Occipital lobe (tissue), 3 donors: ENCODE measurements at places on chromosomes 4 and X.

- DNase-seq, result no peak
Observed at GRCh38 chr4:147236806-147237205, 244.1 kb upstream of the EDNRA start.

DNA sequence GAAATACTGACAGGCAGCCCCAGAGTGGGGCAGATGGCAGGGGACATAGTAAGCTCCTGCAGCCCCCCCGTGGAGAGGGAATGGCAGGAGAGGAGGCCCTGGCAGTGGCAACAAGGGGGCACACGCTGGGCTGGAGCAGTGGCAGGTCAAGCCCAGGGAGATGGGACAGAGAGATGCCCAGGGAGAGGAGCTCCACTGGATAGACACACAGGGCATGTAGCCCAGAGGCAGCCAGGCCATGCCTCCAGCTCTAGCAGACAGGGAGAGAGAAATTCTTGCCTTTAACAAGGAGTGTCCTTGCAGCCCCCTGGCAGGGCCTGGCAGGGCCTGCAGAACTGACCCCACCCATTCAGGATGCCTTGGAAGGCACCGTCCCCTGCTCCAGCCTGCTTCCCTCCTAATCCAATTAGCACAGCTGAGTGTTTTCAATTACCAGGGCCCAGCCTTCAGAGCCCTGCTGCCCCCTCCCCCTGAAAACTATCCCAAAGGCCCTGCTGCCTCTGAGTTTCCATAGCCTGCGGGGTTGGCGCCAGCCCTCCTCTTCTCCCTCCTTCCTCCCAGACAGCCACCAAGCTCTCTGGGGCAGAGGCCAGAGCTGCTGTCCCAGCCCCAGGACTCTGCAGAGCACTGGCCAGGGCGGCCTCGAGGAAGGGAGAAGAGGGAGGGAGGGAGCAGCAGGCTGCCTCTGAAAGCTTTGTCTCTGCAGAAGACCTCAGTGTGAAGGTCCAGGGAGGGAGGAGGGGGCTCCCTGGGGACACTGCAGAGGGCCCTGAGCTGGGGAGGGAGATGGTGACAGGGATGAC is 12.5 kb downstream of the L1CAM start:
- DNase-seq, result no peak

GRCh38 chrX:65985922-65986588 is 53.8 kb downstream of the VSIG4 start:
- no peak for DNase-seq

DNA sequence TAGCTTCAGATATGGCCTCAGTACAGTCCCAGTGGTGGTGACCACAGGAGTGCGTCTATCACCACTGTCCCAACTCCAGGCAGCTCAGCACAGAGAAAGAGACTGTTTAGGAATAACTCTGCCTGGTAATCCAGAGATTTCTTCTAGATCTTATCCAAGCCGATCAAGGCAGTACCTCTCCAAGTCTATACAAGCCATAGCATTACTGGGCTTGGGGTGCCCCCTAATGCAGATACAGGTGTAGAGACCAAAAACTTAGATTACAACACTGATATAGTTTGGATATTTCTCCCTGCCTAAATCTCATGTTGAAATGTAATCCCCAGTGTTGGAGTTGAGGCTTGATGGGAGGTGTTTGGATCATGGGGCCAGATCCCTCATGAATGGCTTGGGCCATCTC is 100.9 kb downstream of the PTCHD1 start:
- DNase-seq, result no peak

DNA sequence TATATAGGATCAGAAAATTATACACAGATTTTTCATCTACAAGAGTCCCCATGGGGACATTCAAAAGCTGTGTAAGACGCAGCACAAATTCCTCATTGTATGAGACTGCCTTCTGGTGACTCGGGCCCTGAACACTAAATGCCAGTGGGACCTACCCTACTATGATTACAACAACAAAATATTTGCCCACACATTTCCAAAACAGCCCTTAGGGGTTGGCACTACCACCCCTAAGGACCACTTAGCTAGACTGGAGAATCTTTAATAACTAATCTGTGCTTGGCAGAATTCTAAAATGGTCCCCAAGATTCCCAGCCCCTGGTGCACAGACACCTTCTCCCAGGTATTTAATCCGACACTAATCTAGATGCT is 29.1 kb downstream of the UCHL1 start:
- no peak for DNase-seq

DNA sequence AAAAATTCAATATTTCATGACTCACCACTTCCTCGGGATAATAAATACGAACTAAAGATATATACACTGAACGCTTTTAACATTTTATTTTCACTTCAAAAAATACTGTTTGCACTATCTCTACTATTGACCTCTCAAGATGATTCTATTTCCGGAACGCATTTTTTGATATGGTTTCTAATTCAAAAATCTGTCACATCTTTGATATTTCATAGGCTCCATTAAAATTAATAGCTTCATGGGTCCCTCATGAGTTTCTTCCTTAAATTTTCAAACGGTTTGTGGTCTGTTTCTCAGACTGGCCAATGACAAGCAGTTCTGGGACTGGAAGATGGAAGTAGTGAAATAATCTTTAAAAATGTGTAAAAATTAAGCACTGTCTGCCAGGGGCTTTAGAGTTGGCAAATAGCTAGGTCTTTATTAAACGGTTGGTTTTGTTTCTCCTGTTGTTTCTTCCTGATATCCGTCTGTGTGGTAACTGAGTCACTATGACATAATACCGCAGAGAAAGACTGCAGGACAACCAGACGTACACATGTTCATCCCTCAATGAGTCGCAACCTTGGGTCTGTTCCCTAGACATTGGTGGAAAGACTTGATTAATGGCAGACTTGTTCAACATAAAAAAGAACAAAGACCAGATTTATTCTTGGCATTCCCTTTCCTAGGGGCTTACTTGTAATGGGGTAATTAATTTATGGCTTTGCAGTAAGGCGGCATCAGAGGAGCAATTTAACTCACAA is 133.8 kb downstream of the PALLD start:
- no peak for DNase-seq

- no peak for DNase-seq
Observed at GRCh38 chr4:101306225-101306624, 41.1 kb downstream of the PPP3CA start.

- DNase-seq, result no peak
Observed at GRCh38 chrX:13652287-13652793, 601 bp upstream of the TCEANC start.

DNA sequence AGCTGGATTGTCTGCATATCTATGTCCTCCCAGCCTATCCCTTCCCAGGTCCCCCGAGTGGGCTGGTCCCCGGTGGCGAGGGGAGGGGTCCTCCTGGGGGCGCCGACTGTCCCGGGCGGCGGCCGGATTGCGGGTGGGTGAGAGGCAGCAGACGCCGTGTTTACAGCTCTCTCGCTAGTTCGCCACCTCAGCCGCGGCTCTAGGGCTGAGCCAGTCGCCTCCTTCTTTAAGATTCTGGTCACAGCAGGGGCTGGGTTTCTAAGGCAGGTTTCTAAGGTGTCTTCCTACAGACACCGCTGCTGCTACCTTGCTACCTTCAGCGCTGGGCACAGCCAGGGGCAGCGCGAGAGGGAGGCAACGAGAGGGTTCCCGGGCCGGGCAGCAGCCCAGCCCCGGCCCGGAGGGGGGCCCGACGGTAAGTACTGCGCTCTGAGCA is 57.2 kb downstream of the FRMPD3 start:
- DNase-seq, result no peak

GRCh38 chr4:187380181-187380581 is 615.4 kb upstream of the ZFP42 start:
- no peak for DNase-seq

DNA sequence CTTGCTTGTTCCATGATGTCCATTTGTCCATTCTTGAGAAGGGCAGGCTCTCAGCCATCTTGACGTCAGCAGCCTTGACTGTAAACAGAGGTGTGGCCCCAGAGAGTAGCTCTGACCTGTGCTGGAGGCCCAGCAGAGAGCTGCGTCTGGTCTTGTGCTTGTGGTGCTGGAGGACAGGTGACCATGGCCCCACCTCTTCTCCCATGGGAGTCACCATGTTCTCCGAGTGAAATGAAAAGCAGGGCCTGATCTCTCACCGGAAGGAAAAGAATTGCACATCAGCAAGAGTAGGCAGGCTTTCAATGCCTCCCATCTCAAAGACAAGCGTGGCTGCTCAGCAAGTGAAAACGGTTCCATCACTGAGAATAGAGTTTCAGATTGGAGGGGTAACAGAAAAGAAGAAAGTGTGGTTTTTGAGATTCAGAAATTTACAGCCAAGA is 11.5 kb downstream of the PARM1 start:
- DNase-seq, result no peak

- DNase-seq, result no peak
Observed at GRCh38 chr4:172786039-172786792, 382.4 kb upstream of the GALNT7 start.

DNA sequence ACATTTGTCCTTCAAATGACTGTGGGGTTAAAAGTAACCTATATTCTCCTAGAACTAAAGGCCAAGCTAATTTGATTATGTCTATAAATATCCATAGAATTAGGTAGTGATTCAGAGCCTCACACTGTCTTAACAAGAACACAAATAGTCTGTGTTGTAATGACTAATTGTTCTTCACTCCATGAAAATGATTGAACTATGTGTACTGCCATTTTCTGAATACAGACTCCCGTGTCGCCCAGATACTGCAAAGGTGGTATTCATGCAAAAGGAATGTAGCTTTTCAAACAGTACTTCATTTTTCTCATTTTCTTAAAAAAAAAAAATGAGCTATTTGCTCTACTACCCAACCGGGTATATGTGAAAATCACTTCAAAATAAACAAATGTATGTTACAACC is 11.3 kb upstream of the PHKA2 start:
- DNase-seq, result no peak

- DNase-seq, result no peak
Observed at GRCh38 chrX:128365492-128365891, 313.3 kb upstream of the ACTRT1 start.

DNA sequence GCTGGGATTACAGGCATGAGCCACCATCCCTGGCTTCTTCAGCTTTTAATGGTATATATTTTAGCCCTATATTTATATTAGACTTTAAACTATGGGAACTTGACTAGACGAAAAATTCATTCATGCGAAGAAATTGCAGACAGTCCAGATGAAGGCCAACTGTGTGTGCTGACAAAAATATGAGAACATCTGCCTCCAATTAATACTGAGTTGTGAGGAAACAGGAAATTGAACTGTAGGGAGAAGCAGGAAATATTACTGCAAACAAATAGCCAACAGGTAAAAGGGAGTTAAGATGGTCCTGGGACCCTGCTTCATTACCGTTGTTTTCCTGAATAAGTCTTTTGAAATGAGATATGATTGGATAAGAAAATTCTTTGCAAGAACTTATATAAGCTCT is 26.3 kb downstream of the MGARP start:
- no peak for DNase-seq

- no peak for DNase-seq
Observed at GRCh38 chr4:24208691-24209090, 318.8 kb upstream of the PPARGC1A start.

DNA sequence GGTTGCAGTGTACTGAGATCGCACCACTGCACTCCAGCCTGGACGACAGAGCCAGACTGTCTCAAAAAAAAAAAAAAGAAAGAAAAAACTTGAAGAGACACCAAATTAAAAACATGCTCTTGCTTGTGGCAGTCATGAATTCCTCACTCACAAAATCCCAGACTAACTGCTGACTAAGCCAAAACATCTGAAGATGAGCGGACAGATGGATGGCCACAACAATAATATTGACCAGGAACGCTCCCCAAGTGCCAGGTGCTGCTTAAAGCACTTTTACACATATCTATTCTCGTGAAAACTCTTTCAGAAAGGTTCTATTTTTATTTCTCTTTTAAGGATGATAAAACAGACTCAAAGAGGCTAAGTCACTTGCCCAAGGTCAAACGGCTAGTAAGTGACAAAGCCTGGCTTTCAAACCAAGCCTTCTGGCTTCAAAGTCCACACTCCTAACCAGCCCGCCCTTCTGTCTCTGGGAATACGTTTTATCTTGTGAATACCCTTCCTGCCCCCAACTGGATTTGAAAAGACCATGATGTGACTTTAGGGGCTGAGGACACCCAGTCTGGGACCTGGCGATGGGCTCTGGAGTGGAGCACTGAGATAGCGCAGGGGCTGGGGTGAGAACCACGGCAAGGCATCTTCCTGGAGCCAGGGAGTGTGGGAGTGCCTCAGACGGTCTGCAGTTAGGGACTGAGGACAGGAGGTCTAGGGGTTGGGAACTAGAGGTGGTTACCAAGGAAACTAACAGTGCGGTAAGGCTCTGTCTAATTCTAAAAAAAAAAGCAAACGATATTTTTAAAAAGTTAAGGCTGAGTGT is 9.5 kb upstream of the CXCR3 start:
- no peak for DNase-seq

DNA sequence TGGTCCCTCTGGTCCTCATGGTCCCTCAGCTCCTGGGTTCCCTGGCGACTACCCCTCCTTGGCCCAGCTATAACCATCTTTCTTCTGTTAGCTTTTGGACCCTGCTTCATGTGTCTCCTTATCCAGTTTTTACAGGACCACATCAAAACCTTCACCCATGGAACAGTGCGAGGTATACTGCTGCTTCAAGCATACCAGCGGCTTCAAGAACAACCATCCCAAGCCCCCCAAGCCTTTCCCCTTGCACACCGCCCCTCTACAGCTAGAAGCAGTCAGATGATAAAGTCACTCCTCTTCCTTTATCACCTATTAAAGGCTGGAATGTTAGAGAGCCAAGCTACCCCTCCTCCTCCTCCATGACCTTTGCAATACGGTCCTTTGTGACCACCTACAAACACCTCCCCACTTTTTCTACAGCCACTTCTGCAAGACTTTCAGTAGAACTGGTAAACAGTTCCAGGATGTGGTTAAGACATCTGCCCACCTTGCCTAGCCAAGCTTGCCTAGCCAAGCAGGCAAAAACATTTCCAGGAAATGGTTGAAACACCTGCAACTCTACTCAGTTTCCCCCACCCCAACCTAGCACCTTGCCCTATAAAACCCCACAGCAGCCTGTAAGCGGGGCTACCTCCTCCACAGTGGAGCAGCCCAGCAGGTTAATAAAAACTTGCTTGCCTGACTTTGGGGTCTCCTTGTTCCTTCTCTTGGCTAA is 125.7 kb downstream of the ZC4H2 start:
- DNase-seq, result no peak

DNA sequence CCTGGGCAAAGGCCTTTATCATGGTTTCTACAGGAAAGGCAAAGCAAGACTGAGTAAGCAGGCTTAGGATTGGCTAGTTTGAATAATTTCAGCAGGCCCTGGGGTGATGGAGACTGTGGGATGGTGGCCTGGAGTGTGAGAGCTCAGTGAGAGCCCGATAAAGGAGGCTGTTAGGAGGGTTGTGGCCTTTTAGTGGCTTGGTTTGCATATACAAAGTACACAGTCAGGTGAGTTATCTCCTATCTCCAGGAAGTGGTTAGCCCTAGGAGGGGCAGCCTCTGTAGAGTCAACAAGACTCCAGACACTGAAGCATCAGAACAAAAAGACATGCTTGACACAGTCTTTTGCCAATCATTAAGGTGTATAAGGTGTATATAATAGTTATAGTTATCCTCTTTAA is 157.2 kb downstream of the CFAP299 start:
- no peak for DNase-seq

GRCh38 chr4:117654079-117654478 is 380.2 kb upstream of the NDST3 start:
- no peak for DNase-seq
